ENCODE measurements at places on chromosomes 12 and 14. TPM values are rescaled to one million over a fixed set of nuclear protein-coding genes. Genes with fewer than 3 reads are reported as not detected.

Gene DPPA3
- not detected for polyA plus RNA-seq

GRCh38 chr14:79564371-79564770 lies 646.9 kb downstream of the DIO2 start:
- no peaks in the 10 kb centered on the region for H3K36me3 ChIP-seq
- no peak overlapping the region for H3K4me3 ChIP-seq
- no peak overlapping the region for H3K27ac ChIP-seq
- DNase-seq: no peak

- no peaks in the 10 kb centered on the region for H3K27me3 ChIP-seq
- DNase-seq: no peak
- no peaks in the 10 kb centered on the region for H3K4me1 ChIP-seq
- no peak overlapping the region for H3K4me3 ChIP-seq
Measured at GRCh38 chr12:83378186-83378727, 691.6 kb downstream of the TMTC2 start.

Gene CD163L1
- 2.2 TPM for polyA plus RNA-seq

Gene ANG
- polyA plus RNA-seq: 3.3 TPM

Gene DERA
- polyA plus RNA-seq: 19.0 TPM

Gene FOS
- polyA plus RNA-seq: 24.1 TPM

DNA sequence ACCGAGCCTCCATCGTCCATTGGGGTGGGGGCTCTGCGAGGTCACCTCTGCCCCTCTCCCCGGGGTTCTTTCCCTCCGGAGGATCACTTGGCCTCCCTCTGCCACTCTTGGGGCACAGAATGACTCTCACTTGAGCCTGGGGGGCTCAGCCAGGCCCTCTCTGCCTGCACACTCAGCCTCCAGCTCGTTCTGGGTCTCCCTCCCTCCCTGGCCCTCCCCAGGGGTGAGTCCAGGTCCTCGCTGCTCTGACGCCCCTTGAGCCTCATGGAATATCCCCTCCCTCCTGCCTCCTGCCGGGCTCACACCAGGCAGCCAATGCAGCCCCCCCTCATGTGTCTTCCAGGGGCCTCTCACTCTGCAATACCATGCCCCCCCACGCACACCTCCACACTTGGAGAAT lies 17.7 kb upstream of the SFSWAP start:
- DNase-seq: no peak
- no peaks in the 10 kb centered on the region for H3K27me3 ChIP-seq
- no peak overlapping the region for H3K27ac ChIP-seq
- H3K4me1 ChIP-seq: no peaks in the 10 kb centered on the region
- H3K36me3 ChIP-seq: no peaks in the 10 kb centered on the region
- no peak overlapping the region for H3K4me3 ChIP-seq

GRCh38 chr12:45565590-45565989 lies 163.9 kb upstream of the ARID2 start:
- H3K4me3 ChIP-seq: no peak overlapping the region
- DNase-seq: no peak
- H3K4me1 ChIP-seq: no peaks in the 10 kb centered on the region
- H3K27me3 ChIP-seq: no peaks in the 10 kb centered on the region
- no peak overlapping the region for H3K27ac ChIP-seq

GRCh38 chr12:70812136-70812535 lies 108.4 kb downstream of the PTPRR start:
- no peak for DNase-seq
- no peaks in the 10 kb centered on the region for H3K4me1 ChIP-seq
- no peak overlapping the region for H3K27ac ChIP-seq
- H3K27me3 ChIP-seq: no peaks in the 10 kb centered on the region
- no peaks in the 10 kb centered on the region for H3K36me3 ChIP-seq
- no peak overlapping the region for H3K4me3 ChIP-seq

Gene EPS8
- 22.9 TPM for polyA plus RNA-seq

Gene TEX52
- polyA plus RNA-seq: not detected

GRCh38 chr12:25546318-25546717 lies 6.8 kb downstream of the LMNTD1 start:
- H3K27ac ChIP-seq: no peak overlapping the region
- no peak overlapping the region for H3K4me3 ChIP-seq
- no peaks in the 10 kb centered on the region for H3K36me3 ChIP-seq
- no peaks in the 10 kb centered on the region for H3K4me1 ChIP-seq

DNA sequence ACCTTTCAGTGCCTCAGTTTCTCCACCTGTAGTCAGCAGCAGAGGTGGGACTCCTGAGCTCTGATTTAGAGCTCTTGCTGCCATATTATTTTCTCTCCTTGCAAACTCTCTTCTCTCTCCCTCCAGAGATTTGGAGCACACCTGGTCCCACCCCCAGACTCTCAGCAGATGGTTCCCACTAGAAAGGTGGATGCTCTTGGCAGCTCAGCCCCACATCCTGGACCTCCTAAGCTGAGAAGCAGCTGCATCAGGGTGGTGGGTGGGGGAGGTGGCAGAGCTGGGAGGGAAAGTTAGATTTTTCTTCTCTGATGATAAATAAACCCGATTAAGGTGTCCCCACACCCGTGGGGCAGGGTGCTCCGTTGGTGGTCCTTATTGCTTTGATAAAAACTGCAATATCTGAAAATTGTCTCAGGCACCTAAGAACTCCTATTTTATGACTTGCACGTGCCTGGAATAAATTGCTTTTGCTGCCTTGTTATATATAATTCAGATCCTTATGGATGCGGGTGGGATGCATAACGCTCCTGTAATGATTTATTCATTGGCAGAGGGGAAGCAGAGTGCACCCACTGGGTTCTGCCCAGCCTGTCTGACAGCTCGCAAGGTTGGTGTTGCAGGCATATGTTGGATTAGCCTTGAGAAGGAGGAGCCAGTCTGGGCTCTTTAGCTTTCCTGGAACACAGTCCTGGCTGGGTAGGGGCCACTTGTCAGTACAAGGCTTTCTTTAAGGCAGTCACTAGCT lies 214.2 kb downstream of the SUDS3 start:
- H3K27me3 ChIP-seq: no peaks in the 10 kb centered on the region
- H3K4me1 ChIP-seq: no peaks in the 10 kb centered on the region
- H3K27ac ChIP-seq: no peak overlapping the region
- DNase-seq: no peak

DNA sequence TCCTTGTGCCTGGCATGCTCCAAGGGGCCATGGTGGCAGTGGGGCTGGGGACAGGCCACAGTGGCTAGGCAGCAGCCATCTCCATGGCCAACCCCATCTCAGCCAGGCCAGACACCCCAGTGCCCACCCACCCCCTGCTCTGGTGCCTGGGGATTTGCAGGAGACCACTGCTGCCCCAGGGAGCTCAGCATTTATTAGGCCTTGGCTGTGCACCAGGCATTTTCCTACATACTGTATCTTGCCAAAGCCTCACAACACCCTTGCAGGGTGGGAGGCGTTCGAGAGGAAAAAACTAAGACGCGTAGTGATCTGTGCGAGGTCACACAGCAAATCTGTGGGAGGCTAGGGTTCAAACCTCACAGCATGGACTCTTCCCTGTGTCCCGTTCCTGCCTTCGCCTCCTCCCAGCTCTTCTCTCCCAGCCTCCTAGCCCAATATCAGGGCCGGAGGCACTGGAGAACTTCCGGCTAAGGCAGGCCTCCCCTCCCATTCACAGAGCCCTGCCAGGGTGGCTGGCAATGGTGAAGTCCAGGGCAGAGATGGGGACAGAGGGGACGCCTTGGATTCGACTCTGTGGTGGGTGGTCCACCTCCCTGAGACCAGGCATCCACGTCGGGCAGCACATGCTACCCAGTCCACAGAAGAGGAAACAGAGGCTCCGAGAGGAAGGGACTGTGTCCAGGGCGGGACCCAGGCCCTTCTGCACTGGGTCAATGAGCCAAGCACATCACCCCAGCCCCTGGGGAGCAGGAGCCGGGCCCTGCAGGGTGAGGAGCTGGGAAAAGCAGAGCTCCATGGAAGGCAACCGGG lies 57.4 kb downstream of the FAM222A start:
- DNase-seq: no peak
- H3K4me3 ChIP-seq: no peak overlapping the region
- no peaks in the 10 kb centered on the region for H3K27me3 ChIP-seq

DNA sequence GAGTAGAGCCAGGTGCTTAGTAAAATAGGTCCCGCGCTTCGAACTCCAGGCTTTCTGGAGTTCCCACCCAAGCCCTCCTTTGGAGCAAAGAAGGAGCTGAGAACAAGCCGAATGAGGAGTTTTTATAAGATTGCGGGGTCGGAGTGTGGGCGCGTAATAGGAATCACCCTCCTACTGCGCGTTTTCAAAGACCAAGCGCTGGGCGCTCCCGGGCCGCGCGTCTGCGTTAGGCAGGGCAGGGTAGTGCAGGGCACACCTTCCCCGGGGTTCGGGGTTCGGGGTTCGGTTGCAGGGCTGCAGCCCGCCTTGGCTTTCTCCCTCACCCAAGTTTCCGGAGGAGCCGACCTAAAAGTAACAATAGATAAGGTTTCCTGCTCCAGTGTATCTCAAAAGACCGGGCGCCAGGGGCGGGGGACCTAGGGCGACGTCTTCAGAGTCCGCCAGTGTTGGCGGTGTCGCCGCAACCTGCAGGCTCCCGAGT lies 3.6 kb downstream of the SSTR1 start:
- DNase-seq: no peak
- H3K36me3 ChIP-seq: no peaks in the 10 kb centered on the region

GRCh38 chr14:22870811-22871223 lies 723 bp upstream of the LRP10 start:
- no peaks in the 10 kb centered on the region for H3K27me3 ChIP-seq
- H3K4me3 ChIP-seq: peak overlapping the region; percentile 100
- peaks cover 23% of the 10 kb centered on the region for H3K4me1 ChIP-seq
- peaks cover 22% of the 10 kb centered on the region for H3K36me3 ChIP-seq
- H3K27ac ChIP-seq: peak overlapping the region; percentile 98

DNA sequence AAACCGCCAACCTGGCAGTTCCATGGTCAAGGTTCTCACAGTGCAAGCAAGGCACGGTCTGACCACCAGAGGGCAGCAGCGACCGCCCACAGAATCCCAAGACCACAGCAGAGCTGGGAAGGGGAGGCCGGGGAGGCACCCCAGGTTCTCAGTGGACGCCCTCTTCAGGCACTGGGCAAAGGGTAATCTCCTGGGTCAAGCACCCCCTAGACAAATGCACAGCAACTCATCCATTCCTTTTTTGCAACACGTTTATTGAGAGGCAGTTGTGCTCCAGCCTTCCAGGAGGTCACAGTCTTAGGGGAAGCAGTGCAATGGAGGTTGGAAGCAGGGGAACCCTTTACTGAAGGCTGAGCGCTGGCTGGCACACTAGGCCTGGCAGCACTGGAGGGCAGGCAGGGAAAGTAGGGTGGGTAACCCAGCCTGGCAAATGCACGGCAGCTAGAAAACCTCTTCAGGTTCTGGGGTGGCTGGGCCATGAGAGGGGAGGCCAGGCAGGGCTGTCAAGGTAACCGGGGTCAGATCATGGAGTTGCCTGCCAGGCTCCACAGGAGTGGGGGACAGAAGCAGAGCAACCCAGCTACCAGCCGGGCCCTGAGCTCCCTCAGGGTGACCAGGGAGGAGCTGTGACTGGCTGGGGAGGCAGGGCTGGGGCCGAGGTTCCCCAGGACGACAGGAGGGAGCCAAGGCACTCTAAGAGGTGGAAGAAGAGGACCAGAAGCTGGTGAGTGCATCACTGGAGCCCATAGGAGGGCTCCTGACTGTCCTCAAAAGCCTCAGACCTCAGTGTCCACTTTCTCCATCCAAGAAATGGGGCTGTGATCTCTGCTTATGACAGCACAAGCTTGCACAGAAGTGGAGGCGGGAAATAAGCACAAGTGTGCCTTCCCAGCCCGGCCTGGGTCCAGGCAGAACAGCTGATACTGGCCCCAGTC lies 1.8 kb upstream of the RHOF start:
- peak; percentile 88 for DNase-seq
- H3K4me3 ChIP-seq: peak overlapping the region; percentile 52
- H3K27me3 ChIP-seq: no peaks in the 10 kb centered on the region
- H3K36me3 ChIP-seq: peaks cover 11% of the 10 kb centered on the region
- peak overlapping the region; percentile 100 for H3K27ac ChIP-seq

DNA sequence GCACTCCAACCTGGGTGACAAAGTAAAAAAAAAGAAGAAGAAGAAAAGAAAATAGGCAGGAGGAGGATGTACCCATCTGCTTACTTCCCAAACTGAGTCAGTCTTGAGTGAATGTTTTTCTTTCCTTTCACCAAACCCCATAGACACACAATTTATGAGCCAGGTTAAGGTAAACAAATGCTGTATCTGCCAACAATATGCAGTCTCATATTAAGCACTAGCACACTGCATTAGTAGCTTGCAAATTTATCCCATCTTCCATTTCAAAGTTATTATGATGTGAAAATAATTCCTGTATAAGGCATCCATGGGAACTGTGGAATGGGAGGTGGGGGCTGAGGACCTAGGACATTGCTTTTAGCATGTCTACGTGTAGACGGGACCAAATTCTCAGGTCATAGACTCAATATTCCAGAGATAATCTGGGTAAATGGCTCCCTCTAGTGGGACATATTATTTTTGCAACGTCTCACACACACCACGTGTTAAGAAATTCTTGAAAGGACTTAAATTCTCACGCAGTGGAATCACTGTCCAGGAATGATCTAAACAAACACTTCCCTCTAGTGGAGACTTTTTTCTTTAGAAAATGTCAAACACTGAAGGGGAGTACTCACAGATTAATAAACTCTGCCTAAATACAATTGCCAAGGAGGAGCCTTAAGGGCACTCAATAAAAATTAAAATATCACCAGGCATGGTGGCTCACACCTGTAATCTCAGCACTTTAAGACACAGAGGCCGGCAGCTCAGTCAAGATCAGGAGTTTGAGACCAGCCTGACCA lies 17.1 kb upstream of the OR10P1 start:
- H3K4me1 ChIP-seq: no peaks in the 10 kb centered on the region
- no peak overlapping the region for H3K27ac ChIP-seq
- peak; percentile 38 for DNase-seq

DNA sequence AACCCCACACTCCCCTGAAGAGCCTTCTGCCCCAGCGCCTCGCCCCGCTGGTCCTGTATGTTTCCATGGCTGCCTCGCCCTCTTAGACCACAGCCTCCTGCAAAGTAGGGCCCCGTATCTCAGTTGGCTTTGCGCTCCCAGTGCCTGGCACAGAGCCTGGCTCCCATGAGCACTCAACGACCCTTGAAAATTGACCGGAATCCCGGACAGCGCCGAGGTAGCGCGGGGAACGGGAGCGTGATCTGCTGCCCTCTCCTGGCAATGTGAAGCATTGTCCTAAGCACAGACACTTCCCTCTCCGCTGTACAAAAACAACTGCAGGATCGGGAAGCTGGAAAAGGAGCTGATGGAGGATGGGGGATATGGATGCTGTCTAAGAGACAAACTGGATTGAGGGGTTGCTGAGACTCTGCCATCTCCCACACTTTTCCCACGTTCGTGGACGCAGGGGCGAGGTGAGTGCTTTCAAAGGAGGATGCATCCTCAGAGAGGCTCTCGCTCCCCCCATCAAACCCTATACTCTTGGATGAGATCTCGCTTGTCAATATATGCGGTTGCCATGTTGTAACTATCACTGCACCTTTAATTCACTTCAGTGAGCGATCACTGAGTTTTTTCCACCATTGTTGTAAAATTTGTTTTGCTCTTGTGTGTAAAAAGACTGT lies 10.7 kb upstream of the FKBP4 start:
- no peak overlapping the region for H3K27ac ChIP-seq
- no peaks in the 10 kb centered on the region for H3K4me1 ChIP-seq
- no peaks in the 10 kb centered on the region for H3K27me3 ChIP-seq
- no peaks in the 10 kb centered on the region for H3K36me3 ChIP-seq

GRCh38 chr12:59067083-59067482 lies 146.8 kb upstream of the LRIG3 start:
- no peak for DNase-seq
- no peaks in the 10 kb centered on the region for H3K27me3 ChIP-seq
- H3K4me1 ChIP-seq: no peaks in the 10 kb centered on the region
- no peaks in the 10 kb centered on the region for H3K36me3 ChIP-seq

Measured in heart left ventricle (tissue), 16 donors.